Midbrain (tissue), 1 donor: ENCODE measurements at places on chromosomes 5 and 9.

DNA sequence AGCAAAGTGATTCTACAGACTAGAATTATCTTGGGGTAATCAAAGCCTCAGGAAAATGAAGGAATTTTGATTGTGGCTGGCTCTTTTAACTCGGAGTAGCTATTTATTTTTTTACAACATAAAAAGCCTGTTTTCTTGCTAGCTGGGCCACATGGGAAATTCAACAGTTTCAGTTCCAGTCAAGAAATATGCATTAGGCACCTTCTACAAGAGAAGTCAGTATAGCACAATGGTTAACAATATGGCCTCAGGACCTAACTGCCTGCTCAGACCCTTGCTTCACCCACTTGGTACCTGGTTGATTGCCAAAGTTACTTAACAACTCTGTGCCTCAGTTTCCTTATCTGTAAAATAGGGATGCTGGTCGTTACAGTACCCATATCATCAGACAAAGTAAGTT is 586.2 kb downstream of the ZNF608 start:
- no peak for DNase-seq

GRCh38 chr5:72552041-72552557 is 44.9 kb upstream of the ZNF366 start:
- DNase-seq = no peak

GRCh38 chr5:147187099-147187540 is 47.7 kb upstream of the STK32A start:
- DNase-seq = no peak

GRCh38 chr5:181156758-181157157 is 9.4 kb downstream of the OR2V2 start:
- DNase-seq = no peak

- DNase-seq = no peak
These were observed 403.0 kb downstream of the HINT1 start for GRCh38 chr5:130762031-130762430.

DNA sequence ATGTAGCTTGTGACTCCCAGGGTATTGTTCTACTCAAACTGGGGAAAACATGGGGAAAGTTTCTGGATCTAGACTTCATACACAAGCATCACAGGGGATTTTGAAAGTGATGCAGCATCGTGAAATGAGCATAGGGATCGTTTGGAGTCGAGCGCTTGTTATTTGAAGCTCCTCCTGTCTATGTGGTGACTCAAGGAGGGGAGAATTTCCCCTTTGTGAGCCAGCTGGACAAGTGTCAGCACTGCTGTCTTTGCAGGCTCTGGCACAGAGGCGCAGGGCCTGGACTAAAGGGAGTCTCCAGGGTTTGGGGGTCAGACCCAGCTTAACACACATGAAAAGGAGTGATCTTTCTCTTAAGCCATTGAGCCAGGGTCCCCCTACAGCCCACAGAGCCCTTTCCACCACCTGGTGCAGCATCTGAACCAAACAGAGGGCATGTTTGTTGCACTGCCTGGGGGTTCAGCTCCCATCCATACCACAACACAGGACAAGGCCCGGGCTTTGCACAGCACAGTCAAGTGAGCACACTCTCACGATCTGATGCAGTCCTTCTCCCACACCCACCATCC is 51.0 kb downstream of the IRF1 start:
- DNase-seq = no peak

DNA sequence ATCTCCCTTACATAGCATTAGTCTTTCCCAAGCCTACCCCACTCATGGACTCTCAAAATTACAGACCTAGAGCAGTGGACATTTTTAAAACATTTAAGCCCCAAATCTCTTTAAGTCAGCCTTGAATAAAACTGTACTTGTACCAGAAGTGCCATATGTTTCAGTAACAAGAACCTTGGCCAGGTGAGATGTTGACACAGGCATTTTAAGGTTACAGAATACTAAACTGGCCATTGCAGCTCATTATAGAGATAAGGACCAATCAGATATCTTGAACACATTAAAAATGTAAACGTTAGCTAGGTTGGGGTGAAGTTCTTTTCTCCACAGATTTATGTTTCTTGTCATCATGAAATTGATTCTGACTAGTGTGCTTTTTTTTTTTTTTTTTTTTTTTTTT is 103.8 kb upstream of the MIER3 start:
- no peak for DNase-seq

DNA sequence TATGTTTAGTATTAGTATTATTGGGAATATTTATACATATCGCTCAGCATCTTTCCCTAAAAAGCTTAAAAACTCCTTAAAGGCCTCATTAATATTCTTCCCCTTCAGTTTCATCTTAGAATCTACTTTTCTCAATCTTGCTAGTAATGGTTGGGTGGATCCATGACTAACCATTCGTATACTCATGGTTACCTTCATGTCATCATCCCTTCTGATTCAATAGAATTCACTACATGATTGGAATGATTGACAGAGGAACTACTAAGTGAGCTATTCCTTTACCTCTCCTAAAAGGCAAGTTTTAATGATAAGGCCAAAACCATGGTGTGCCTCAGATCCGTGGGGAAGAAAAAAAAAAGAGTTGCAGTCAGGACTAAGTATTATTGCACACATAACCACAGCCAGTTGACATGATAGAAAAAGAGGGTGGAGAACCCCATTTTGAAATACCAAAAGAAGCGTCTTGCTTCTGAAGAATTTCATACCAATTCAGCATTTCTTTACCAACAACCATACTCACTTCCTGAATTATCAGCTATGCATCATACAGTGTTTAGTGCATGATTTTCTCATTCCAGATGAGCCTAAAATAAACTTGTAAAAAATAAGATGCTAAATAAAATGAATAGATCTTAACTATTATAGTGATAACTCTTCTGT is 624.6 kb downstream of the PDE4D start:
- DNase-seq = no peak

DNA sequence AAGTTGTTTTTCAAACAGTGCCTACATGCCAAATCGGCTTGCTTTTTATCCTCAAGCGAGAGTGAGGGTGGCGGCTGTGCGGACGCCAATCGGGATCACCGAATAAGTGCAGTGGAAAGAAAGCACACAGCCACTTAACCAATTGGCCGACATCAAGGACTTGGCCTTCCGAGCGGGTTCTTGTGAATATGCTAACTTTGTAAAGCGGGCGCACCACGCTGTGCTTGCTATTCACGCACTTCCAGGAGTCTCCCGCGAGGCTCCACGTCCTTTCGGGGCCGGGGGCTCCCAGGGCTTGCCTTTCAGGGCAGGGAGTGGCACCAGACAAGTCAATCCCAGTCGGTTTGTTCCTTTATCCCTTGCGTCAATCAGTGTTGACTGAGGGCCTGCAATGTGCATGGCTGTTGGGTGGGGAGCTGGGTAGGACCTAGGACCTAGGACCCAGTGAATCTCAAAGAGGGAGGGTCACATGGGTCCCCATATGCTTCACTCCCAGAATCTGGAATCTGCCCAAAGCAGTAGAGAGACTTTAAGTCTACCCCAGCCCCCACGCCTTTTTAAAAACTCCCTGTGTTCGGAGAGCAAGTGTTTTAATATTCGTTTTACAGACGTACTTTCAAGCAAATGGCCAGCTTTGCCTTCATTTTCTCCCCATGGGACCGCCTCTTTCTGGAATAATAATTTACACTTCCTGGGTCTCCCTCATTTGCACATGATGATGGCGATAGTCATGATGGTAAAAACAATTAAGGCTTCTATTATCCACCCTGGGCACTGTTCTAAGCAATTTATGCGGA is 2.0 kb upstream of the GCNT4 start:
- peak; percentile 24 for DNase-seq

- DNase-seq = no peak
These were observed 35.6 kb downstream of the RASEF start for GRCh38 chr9:83027153-83027891.

DNA sequence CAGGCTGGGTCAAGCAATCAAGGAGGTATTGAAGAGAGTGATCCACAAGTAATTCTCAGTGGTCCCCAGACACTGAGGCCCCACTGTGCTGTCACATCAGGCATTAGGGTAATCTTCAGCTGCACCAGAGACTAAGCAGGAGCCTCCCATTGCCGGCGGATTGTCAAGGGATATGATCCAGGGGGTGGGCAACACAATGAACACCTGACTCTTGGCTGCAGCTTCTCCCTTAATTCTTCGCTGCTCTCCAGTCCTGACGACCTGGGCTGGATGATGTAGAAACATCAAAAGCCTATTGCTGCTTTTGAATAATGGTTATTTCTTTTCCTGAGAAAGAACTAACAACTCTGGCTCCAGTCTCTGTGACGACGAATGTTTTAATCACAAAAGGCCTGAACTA is 78.4 kb upstream of the IFNK start:
- no peak for DNase-seq

- DNase-seq = no peak
These were observed 138.9 kb downstream of the NXNL2 start for GRCh38 chr9:88673886-88674285.

DNA sequence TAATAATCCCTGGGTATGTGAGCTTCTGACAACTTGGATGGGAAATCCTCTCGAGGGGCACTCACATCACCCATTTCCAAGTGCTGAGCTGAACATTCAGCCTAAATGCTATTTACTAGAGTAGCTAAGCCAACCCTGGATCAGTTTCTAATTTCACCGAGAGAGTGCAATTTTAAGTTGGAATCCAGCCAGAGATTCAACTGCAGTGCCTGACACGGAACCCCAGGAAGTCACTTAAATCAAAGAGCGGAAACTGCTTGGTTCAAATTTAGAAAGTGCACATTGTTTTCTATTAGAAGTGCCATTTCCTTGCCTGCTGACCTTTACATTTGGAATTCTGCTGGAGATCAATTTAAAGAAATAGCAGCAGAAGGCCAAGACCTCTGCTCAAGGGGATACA is 8.8 kb downstream of the SPRY4 start:
- DNase-seq = no peak

DNA sequence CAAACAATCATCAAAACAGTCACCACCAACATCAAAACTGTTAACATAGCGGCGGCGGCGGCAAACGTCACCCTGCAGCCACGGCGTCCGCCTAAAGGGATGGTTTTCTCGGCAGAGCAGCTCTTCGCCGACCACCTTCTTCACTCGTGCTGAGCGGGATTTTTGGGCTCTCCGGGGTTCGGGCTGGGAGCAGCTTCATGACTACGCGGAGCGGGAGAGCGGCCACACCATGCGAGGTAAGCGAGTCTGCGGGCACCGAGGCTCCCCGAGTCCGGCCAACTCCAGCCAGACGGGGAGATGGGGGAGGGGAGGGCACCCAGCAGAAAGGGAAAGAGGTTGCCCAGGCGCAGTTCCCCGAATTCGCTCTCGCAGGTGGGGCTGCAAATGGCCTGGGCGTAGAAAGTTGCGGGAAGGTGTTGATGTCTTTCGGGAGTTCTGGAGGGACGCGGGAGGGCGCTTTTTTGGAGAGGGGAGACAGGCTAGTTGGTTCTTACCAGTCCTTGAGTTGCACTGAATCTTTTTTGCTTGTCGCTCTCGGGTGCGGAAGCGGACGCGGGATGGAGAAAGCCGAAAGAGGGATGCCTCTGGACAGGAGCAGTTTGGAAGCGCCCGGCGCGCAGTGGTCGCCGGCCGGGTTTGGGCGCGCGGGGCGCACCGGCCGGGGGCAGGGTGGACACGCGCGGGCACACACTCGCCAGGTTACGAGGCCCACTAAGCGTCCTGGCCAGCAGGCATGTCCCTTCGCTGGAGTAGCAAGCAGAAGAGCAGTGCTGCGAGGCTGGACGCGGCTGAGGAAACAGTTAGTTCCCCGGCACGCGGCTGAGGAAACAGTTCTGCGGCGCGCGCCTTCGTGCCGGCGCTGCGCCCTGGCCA is 849 bp downstream of the RORB start:
- peak; percentile 67 for DNase-seq

- DNase-seq = no peak
These were observed 204.9 kb upstream of the NREP start for GRCh38 chr5:111961862-111962261.

- no peak for DNase-seq
These were observed 47.6 kb downstream of the AQP7 start for GRCh38 chr9:33354651-33355211.

- DNase-seq = no peak
These were observed 113.3 kb upstream of the LPCAT1 start for GRCh38 chr5:1636981-1637638.

GRCh38 chr5:64418013-64418412 is 87.8 kb upstream of the RGS7BP start:
- DNase-seq = no peak

DNA sequence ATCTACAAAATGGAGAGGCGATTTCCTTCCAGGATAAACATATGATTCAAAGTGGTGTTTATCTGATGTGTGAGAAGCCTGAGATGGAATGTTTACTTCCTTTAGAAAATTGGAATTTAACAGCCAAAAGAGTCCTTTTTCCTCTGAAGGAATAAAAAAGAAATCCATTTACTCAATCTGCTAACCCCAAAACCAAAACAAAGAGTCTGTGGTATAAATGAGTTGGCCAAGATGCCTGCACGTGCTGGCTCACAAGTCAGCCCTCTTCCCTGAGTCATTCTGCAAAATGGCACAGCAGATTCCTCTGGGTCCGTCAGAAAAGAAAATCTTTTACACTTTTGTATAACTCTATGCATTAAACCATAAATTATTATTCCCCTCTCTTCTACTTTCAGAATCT is 60.8 kb downstream of the EBF1 start:
- no peak for DNase-seq

GRCh38 chr5:108381350-108381953 is 446 bp downstream of the FBXL17 start:
- peak; percentile 74 for DNase-seq

DNA sequence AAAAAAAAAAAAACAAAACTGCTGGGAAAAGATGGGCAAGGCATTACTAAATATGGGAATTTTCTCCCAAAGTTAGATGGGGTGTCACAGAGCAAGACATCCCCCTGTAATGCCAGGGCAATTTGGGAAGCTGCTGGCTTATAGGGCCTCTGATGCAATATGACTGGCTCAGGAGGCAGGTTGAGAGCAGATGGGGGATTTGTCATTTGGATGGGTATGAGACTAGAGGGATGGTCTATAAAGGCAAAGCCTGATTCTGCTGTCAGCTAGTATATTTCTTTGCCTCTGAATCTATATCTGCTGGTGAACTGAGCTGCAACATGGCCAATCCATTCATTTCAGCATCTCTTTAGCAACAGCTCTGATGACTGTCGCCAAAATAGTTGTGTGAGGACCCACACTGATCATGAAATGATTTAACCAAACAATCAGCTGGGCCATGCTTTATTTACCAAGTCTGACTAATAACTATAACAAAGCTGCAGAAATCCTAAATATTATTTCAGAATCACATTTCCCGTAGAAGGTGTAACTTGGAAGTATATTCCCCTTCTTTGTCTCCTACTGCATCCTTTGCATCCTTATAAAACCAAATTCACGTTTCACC is 455.1 kb upstream of the ZNF608 start:
- DNase-seq = no peak

DNA sequence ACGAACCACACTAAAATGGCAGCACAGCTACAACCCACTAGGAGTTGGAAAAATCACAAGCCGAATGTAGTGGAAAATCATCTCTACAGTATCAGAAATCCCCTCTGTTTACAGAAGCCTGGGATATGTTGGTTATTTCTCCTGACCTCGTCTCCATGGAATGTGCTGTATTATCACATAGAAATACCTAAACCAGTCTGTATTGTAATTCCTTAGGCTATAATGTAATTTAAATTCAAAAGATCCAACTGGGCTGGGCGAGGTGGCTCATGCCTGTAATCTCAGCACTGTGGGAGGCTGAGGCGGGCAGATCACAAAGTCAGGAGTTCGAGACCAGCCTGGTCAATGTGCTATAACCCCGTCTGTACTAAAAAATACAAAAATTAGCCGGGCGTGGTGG is 244.8 kb upstream of the MPDZ start:
- no peak for DNase-seq
